Aorta (tissue), 5 donors: ENCODE measurements at places on chromosomes 4 and X. TPM values are rescaled to one million over a fixed set of nuclear protein-coding genes. Genes with fewer than 3 reads are reported as not detected.

MGARP gene
- 3.7 TPM for total RNA-seq

DAPP1 gene
- 2.7 TPM for total RNA-seq

GRCh38 chr4:55730280-55730931 is 89.2 kb upstream of the EXOC1L start:
- no peak for DNase-seq

DNA sequence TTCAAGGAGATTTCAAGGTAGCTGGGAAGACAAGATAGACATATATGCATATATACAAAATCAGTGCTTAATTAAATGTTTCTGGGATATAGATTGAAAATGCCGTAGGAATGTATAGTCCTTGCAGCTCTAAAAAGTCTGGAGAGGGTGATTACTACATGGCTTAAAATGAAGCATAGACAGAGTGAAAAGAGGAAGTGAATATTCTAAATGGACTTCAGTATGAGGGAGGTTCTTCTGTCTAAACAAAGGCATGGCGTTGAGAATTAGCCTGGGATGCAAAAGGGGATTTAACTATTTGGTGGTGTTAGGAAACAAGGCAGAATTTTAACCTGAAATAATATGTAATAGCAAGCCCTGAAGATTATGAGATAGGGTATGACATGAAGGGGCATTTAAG is 141.5 kb upstream of the FRMPD4 start:
- no peak for DNase-seq

GRCh38 chrX:55135171-55135570 is 46.4 kb downstream of the PAGE2 start:
- peak; percentile 45 for DNase-seq
